ENCODE measurements at places on chromosomes 2 and 18. TPM values are rescaled to one million over a fixed set of nuclear protein-coding genes. Genes with fewer than 3 reads are reported as not detected.

Gene TRIM43
- not detected for total RNA-seq

Gene LIMS2
- total RNA-seq, result 4.4 TPM

Gene RNF103
- 45.9 TPM for total RNA-seq

Gene NT5DC4
- not detected for total RNA-seq

Gene ST8SIA5
- total RNA-seq, result 7.8 TPM

Gene FKBP7
- 10.1 TPM for total RNA-seq

Gene EVX2
- not detected for total RNA-seq

Gene C18orf63
- not detected for total RNA-seq

Gene TMEM163
- 41.3 TPM for total RNA-seq

Gene ZBTB7C
- 9.9 TPM for total RNA-seq

Gene PSMA8
- total RNA-seq, result 0.46 TPM

Gene C1QL2
- 2.3 TPM for total RNA-seq

Gene PID1
- 32.8 TPM for total RNA-seq

Gene CDH19
- total RNA-seq, result 0.23 TPM

Gene SERTAD2
- 4.2 TPM for total RNA-seq

Gene CDK15
- total RNA-seq, result 0.92 TPM

Gene KCNJ13
- total RNA-seq, result 9.2 TPM

Gene TGFA
- total RNA-seq, result 18.2 TPM

Gene CDCA7
- total RNA-seq, result 21.9 TPM

Gene NLRC4
- total RNA-seq, result 1.4 TPM

Gene CROCC2
- total RNA-seq, result 1.4 TPM

Gene LYG2
- total RNA-seq, result not detected

Gene PMAIP1
- 0.69 TPM for total RNA-seq

Gene NDUFV2
- 107 TPM for total RNA-seq

Gene UGT1A10
- not detected for total RNA-seq

Gene KRTCAP3
- 0.46 TPM for total RNA-seq

Gene SERPINB11
- not detected for total RNA-seq

Gene MC4R
- total RNA-seq, result 14.8 TPM

Gene SCN7A
- total RNA-seq, result 19.6 TPM

Gene PLEKHH2
- total RNA-seq, result 7.6 TPM

Gene SPATA3
- not detected for total RNA-seq

Gene PDE11A
- 3.9 TPM for total RNA-seq

Gene DSG1
- 0.23 TPM for total RNA-seq

Gene ITGB6
- 0.92 TPM for total RNA-seq

Gene AQP12A
- total RNA-seq, result not detected

Gene NEUROD1
- total RNA-seq, result 0.69 TPM

Gene ADGRF3
- total RNA-seq, result not detected

Gene CCDC148
- 26.3 TPM for total RNA-seq

Gene DSC3
- 0.23 TPM for total RNA-seq

Gene TANC1
- 16.6 TPM for total RNA-seq

Gene AFTPH
- 88.1 TPM for total RNA-seq

Gene IRS1
- total RNA-seq, result 10.8 TPM

Gene SIX3
- total RNA-seq, result 7.4 TPM

Gene EVA1A
- total RNA-seq, result not detected
